ENCODE measurements at places on chromosomes 16 and 17.

GRCh38 chr17:80126449-80126715, 20.5 kb downstream of the EIF4A3 start:
- DNase-seq: no peak

- no peak for DNase-seq
These were observed 40.4 kb downstream of the WSCD1 start for GRCh38 chr17:6110592-6110991.

DNA sequence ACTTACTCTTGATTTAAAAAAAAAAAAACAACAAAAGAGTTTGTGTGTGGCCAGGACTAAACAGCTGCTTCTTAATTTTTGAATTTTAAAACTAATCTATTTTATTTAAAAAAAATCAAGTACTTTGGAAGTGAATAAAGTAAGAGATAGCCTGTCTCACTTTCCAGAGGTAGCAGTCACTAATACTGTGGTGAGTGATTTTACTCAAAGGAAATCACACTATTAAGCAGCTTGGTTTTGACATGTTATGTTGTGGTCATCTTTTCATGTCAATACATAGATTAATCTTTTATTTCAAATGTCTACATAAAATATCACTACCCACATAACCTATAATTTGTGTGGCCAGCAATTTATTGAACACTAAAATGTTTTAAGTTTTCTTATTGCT, 102.2 kb upstream of the HLF start:
- DNase-seq: no peak

DNA sequence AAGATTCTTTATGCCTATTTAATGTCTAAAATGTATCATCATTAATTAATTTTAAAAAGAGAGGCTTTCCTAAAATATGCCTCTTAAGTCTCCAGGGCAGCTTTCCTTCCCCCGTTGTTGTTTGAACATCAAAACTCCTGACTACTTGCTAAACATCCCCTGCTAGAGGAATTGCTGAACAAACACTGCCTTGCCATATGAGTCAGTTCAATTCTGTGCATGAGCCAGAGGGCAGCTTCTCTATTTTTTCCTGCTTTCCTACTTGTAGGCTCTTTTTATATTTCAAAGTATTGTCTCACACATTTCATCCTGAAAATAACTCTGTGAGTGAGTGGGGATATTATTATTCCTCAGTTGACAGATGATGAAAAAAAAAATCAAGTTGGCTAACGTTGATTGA, 143.4 kb downstream of the HS3ST4 start:
- no peak for DNase-seq
